ENCODE measurements at places on chromosomes 2 and 18. TPM values are rescaled to one million over a fixed set of nuclear protein-coding genes. Genes with fewer than 3 reads are reported as not detected.

- no peaks in the 10 kb centered on the region for H3K27me3 ChIP-seq
- no peak for DNase-seq
- no peak overlapping the region for H3K27ac ChIP-seq
- H3K36me3 ChIP-seq = no peaks in the 10 kb centered on the region
Observed at GRCh38 chr2:118307864-118308263, 219.6 kb downstream of the INSIG2 start.

DNA sequence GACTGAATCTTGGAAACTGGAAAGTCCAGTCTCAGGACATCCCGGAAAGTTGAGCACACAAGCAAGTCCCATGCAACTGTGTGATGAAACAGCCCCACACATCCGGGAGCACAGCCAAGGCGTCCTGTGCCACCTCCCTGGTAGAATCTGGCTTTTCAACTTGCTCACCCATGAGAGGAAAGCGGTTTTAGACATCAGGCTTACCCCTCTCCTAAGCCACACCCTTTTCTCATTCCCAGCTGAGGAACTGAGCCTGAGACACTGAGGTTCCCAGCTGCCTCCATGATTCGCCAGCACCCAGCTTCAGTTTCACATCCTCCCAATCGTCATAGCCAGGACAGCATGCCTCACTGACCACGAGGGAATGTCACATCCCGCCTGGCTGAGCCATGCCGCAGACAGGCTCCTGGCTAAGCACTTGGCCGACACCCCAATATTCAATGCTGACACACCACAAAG lies 60.3 kb downstream of the STEAP3 start:
- H3K27ac ChIP-seq = no peak overlapping the region
- H3K4me1 ChIP-seq = peaks cover 9% of the 10 kb centered on the region
- H3K4me3 ChIP-seq = no peak overlapping the region
- DNase-seq = peak; percentile 82
- no peaks in the 10 kb centered on the region for H3K36me3 ChIP-seq
- no peaks in the 10 kb centered on the region for H3K27me3 ChIP-seq

DNA sequence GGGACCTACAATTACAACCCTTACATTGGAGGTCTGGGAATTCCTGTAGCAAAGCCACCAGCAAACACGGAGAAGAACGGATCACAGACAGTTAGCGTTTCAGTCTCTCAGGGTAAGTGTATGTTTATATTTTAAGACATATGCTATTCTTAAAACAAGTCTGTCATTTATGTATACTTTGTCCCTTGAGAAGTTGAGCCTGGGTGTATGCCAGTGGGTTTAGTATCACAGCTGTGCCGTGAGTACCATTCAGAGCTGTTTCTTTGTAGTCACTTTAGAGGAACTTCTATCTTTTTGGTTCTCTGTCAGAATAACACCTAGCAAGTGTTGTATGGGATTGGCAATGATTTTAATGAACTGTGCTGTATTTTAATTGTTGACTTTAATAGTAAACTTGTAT lies 125.6 kb downstream of the BIRC6 start:
- no peak overlapping the region for H3K27ac ChIP-seq
- no peaks in the 10 kb centered on the region for H3K36me3 ChIP-seq
- H3K27me3 ChIP-seq = no peaks in the 10 kb centered on the region
- DNase-seq = no peak

DNA sequence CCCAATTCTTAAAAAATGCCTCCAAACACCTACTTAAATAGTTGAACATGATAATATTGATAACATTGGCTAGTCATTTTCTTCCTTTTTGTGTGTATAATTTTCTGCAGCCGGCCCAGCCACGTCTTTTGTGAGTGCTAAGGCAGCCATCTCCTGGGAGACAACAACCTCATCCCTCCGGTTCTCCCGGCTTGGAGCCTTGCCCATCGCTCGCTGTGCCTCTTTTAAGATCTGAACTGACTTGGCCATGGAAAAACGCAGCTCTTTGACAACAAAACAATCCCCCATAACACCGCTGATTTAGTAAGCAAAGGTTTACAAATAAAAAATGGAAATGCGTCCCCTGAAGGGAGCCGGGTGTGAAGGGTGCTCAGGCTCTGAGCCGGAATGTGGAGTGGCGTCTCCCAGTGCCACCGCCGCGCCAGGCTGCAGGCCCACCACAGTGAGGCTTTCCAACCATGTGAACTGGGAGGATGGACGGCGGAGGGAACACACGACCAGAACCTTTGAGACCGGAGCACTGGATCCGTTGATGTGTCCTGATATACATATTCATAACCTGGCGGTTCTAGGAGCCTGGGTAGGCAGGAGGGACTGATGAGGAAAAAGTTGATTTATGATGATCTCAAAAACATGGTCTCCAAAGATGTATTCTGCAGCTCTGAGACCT lies 87.4 kb downstream of the SMIM21 start:
- DNase-seq = no peak
- no peaks in the 10 kb centered on the region for H3K4me1 ChIP-seq
- no peak overlapping the region for H3K27ac ChIP-seq
- no peaks in the 10 kb centered on the region for H3K36me3 ChIP-seq
- H3K4me3 ChIP-seq = no peak overlapping the region
- H3K27me3 ChIP-seq = no peaks in the 10 kb centered on the region

DNA sequence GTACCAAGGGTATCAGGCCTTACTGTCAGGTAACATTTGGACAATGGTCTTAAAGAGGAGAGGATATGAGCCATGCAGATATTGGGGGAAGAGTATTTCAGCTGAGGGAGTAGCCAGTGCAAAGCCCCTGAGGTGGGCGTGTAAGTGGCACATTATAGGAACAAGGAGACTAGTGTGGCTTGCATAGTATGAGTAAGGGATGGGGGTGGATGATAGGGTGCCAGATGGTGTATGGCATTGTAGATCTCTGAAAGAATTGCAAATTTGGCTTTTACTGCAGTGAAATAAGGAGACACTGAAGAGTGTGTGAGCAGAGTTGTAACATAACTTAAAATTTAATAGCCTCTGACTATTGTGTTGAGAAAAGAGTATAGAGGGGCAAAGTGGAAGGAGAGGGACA lies 244.0 kb downstream of the PDE11A start:
- H3K4me1 ChIP-seq = no peaks in the 10 kb centered on the region
- no peak overlapping the region for H3K4me3 ChIP-seq
- no peaks in the 10 kb centered on the region for H3K36me3 ChIP-seq
- no peak for DNase-seq
- no peaks in the 10 kb centered on the region for H3K27me3 ChIP-seq
- no peak overlapping the region for H3K27ac ChIP-seq

KIF1A gene
- total RNA-seq = 0.49 TPM

SLC38A11 gene
- total RNA-seq = 3.6 TPM

SYT4 gene
- total RNA-seq = not detected
